ENCODE measurements at places on chromosomes 5 and 9.

DNA sequence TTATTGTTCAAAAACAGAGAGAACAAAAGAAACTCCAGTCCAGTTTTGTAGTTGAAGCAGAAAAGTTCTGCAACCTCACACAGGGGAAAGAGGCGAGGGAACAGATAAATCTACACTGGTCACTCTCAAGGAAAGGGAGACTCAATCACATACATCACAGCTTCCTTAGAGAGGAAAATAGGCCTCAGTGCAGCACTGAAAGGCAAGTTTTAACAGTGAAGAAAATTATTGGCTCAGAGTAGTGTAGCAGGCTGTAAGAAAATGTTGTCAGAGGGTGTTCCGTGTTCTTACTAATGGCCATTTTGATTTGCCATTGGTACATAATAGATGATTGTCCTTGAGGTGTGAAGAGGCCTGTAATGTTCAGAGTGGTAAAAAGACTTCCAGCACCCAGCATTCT is 530.0 kb upstream of the CDH6 start:
- DNase-seq, result no peak

DNA sequence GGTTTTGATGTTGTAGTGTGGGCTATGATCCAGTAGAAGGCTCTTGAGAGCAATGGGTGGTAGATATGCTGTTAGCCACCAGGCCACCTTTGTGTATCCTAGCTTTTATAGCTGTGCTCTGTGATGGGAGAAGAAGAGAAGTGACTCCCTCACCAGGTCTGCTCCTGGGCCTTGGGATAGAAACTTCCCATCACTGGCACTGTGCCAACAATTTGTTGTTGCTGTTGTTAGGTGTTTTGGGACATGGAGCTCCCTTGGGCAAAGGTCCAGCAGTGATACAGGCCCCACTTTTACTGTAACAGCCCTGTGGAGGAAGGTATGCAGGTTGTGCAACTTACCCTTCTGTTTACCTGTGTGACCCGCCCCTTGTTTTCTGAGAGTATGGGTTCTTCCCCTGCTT is 570.9 kb upstream of the GRIN3A start:
- no peak for DNase-seq

GRCh38 chr9:138098908-138099791 is 221.6 kb downstream of the CACNA1B start:
- no peak for DNase-seq

DNA sequence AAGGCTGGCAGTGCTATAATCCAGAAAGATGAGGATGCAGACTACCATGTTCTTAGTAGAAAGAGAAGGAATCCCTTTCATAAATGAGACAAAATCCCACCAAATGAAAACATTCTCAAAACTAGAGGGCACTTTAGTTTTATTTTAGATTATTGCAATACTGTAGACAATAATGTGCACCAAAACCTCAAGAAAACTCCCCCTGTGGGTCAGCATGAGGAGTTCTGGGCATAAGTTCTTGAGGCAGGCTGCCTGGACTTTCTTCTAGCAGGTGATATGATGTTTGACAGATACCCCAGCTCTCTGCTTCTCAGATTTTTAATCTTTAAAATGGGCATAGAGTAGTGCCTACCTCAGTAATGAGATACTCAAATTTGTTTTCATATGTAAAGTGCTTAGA is 196.3 kb upstream of the CTNND2 start:
- DNase-seq, result no peak

- no peak for DNase-seq
Observed at GRCh38 chr9:130211548-130212226, 39.5 kb downstream of the NCS1 start.

- no peak for DNase-seq
Observed at GRCh38 chr9:123550012-123550411, 194.0 kb downstream of the CRB2 start.

- no peak for DNase-seq
Observed at GRCh38 chr5:38709678-38710306, 136.0 kb upstream of the OSMR start.

GRCh38 chr9:134933076-134933659 is 15.5 kb upstream of the FCN1 start:
- DNase-seq, result no peak

DNA sequence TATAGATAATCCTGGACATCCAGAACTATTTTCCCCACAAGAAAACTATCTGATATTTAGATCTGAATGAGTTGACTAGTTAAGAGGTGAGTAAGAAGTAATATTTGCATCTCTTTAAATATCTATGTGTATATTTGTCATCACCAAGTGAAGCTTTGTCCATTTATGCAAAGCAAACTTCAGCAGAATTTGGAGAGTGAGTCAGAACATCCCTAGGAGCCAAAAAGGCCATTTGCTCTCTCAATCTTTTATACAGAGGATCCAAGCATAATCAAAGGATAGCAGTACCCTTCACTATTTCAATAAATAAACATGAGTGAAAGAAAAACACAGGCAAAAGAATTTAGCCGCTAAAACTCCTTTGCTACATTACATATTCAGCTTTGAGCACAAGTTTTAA is 454.4 kb downstream of the NR2F1-AS1 start:
- no peak for DNase-seq

GRCh38 chr5:1945606-1946005 is 62.9 kb upstream of the IRX4 start:
- no peak for DNase-seq

- DNase-seq, result no peak
Observed at GRCh38 chr5:67770431-67771025, 445.0 kb upstream of the PIK3R1 start.

DNA sequence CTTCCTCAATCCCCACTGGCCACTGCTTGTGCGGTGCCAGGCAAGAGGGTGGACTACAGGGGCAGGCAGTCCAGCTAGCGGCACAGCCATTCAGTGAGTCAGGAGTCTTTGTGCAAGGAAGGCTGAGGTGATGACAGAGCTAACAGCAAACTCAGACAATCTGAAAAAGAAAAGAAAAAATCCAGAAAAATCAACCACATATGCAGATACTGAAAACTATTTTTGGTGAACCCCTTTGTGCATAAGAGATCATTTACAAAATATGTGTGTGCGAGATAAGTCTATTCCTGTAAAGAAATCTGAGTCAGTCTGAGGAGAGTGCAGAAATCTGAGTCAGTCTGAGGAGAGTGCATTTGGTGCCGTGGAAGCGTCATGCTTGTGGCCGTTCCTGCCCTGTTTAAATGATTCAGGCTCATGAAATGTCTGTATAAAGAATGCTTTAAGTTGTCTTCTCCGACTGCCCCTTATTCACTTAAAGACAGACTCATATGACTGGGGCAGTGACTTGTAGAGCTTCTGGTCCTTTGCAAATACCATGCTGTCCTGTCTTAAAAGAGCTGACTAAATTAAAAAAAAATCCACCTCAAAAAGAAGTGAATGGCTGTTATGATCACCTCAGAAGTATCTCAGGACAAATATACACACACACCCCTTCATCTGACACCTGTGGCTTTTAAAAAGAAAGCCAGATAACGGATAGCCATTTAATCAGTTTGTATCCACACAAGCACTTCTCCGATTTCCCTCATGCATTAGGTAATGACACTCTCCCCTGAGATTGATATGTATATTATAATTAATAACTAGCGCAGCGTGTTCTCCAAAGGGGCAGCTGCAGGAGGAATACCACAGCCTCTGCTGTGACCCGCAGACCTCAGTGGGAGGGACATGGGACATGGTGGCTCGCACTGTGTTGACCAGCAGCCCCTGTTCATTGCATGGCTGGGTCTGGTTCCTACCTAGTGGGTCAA is 47.3 kb downstream of the TRIO start:
- no peak for DNase-seq

GRCh38 chr9:87554976-87555375 is 57.3 kb downstream of the DAPK1 start:
- DNase-seq, result no peak

GRCh38 chr5:134975843-134976242 is 8.1 kb downstream of the CATSPER3 start:
- no peak for DNase-seq

GRCh38 chr5:60538426-60538825 is 161.5 kb downstream of the DEPDC1B start:
- DNase-seq, result no peak

- peak; percentile 53 for DNase-seq
Observed at GRCh38 chr5:57298985-57299491, 125.2 kb downstream of the GPBP1 start.
